ENCODE measurements at places on chromosomes 4 and X. TPM values are rescaled to one million over a fixed set of nuclear protein-coding genes. Genes with fewer than 3 reads are reported as not detected.

- H3K27me3 ChIP-seq = no peaks in the 10 kb centered on the region
- H3K4me1 ChIP-seq = peaks cover 9% of the 10 kb centered on the region
- DNase-seq = no peak
These were observed 29.0 kb downstream of the CD99L2 start for GRCh38 chrX:150869450-150869849.

Gene ETNPPL
- not detected for total RNA-seq

GRCh38 chr4:13762130-13762529 is 134.6 kb upstream of the BOD1L1 start:
- no peaks in the 10 kb centered on the region for H3K4me1 ChIP-seq
- no peak overlapping the region for H3K27ac ChIP-seq
- no peaks in the 10 kb centered on the region for H3K27me3 ChIP-seq

- no peak overlapping the region for H3K4me3 ChIP-seq
- DNase-seq = no peak
- H3K36me3 ChIP-seq = no peaks in the 10 kb centered on the region
- no peaks in the 10 kb centered on the region for H3K27me3 ChIP-seq
- no peak overlapping the region for H3K27ac ChIP-seq
- H3K4me1 ChIP-seq = peaks cover 3% of the 10 kb centered on the region
These were observed 2.9 kb upstream of the EIF1AX start for GRCh38 chrX:20144491-20144890.

DNA sequence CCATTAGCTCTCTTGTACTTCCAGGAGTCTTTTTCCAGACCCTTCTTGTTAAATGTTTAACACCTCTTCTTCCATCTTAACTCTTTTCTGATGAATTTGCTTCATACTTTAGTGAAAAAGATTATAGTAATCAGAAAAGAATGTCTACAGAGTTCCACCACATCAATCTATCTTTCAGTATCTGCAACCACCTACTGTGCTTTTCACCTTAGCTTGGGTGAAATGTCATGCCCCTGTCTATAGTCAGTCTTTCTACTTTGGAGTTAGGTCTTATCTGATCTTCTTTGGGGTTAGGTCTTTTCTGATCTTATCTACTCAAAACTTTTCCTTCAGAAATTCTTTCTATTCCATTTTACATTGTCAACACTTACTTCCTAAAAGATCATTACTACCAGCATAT is 1310.2 kb downstream of the PCDH7 start:
- no peak overlapping the region for H3K4me3 ChIP-seq
- H3K36me3 ChIP-seq = no peaks in the 10 kb centered on the region
- no peaks in the 10 kb centered on the region for H3K27me3 ChIP-seq
- no peaks in the 10 kb centered on the region for H3K4me1 ChIP-seq
- H3K27ac ChIP-seq = no peak overlapping the region

DNA sequence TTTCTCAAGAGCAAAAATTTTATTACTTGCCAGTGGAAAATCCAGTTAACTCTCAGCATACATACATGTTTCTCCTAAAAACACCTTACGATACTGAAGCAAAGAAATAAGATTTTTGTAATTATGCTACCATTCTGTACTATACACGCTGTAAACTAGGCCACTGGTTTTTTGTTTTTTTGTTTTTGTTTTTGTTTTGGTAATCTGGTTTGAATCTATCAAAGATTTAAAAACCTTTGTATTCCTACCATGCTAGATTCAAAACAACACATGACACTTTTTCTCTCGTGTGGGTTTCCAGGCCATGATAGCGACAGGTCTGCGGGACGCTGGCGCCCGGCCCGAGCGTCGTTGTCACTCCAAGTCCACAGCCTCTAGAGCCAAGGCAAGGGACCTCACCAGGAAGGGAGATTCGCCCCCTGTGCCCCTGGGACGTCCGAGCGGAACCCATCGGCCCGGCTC is 723 bp downstream of the TMEM192 start:
- H3K27ac ChIP-seq = peak overlapping the region; percentile 94
- peaks cover 4% of the 10 kb centered on the region for H3K36me3 ChIP-seq
- peak overlapping the region; percentile 97 for H3K4me3 ChIP-seq
- no peak for DNase-seq
- peaks cover 3% of the 10 kb centered on the region for H3K4me1 ChIP-seq
- H3K27me3 ChIP-seq = peaks cover 2% of the 10 kb centered on the region

Gene FGG
- total RNA-seq = not detected

DNA sequence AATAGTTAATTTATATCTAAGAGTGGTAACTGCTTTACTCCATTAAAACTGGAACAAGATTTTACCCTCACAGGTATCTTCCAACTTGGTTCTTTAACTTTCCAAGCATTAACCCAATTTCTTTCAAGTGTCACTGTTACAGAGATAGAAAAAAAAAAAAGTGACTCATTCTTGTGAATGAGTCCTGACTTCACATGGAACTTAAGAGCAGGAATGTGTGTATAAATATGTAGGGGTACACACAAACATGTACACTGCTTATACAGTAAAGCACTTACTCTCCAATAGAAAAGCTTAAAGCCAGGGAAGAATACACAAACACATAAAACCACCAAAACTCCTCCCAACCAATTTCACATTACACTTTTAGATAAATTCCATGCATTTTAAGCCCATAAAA is 38.8 kb downstream of the TAPT1 start:
- H3K27ac ChIP-seq = no peak overlapping the region
- H3K36me3 ChIP-seq = no peaks in the 10 kb centered on the region

GRCh38 chr4:38062088-38062775 is 102.0 kb downstream of the PTTG2 start:
- peaks cover 29% of the 10 kb centered on the region for H3K4me1 ChIP-seq
- no peaks in the 10 kb centered on the region for H3K36me3 ChIP-seq
- peaks cover 8% of the 10 kb centered on the region for H3K27me3 ChIP-seq
- peak; percentile 81 for DNase-seq

- no peaks in the 10 kb centered on the region for H3K36me3 ChIP-seq
- no peak overlapping the region for H3K4me3 ChIP-seq
- H3K27ac ChIP-seq = no peak overlapping the region
- no peaks in the 10 kb centered on the region for H3K27me3 ChIP-seq
These were observed 19.5 kb downstream of the NSUN7 start for GRCh38 chr4:40769266-40769665.

DNA sequence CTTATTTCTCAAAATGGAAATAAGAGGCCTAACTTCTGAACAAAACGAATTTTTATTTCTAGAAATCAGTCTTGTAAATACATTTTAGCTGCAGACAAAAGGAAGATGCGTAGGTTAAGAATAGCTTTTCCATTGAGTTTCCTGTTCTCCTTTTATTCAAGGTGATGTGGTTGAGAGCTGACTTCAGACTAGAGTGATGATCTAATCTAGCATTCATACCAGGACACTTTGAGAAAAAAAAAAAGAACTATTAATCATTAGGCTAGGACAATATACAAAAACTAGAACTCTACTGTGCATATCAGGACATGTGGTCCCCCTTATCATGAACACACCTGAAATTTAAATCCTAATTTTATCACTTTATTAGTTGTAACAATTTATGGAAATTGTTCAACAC is 884.5 kb upstream of the EPHA5 start:
- peaks cover 12% of the 10 kb centered on the region for H3K36me3 ChIP-seq
- H3K4me1 ChIP-seq = peaks cover 6% of the 10 kb centered on the region
- no peaks in the 10 kb centered on the region for H3K27me3 ChIP-seq
- H3K4me3 ChIP-seq = no peak overlapping the region

Gene TMEM271
- total RNA-seq = 22.7 TPM

Gene FAM47A
- total RNA-seq = not detected

DNA sequence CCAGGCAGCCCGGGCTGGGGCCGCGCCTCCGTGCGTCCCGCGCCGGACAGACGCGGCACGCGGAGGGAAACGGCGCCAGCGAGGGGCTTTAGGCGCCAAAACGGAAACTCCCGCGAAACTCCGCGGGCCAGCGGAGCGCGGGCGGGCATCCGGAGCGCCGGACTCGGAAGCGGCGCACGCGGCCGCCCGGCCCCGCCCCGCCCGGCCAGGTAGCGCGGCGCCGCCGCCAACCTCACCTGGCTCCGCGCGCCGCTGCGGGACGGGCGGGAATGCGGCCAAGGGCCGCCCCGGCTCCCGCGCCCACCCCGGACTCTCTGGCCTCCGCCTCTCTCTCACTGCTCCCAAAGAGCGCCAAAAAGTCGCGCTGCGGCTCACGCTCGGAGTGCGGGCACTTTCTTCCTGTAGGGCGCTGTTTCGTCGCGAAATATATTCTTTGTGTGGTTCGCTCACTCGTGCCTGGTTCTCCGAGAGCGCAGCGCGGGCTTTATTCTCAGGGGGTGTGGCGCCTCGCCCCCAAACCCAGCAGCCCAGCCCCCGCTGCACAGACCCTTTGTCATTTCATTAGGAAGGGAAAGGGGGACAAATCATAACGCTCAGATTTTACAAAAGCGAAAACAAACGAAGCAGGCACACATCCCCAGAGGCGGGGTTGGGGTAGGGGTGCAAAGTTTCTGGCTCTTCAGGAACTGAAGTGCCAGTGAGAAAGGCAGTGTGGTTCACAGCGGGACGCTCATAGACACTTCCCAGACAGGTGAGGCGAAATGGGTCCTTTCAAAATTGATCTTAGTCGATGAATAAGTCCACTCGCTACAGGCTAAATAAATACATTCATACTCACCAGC is 961 bp upstream of the MBNL3 start:
- H3K4me3 ChIP-seq = peak overlapping the region; percentile 79
- peak; percentile 27 for DNase-seq
- H3K4me1 ChIP-seq = no peaks in the 10 kb centered on the region
- no peaks in the 10 kb centered on the region for H3K36me3 ChIP-seq

- H3K4me3 ChIP-seq = no peak overlapping the region
- peak; percentile 60 for DNase-seq
- peaks cover 1% of the 10 kb centered on the region for H3K27me3 ChIP-seq
- no peak overlapping the region for H3K27ac ChIP-seq
- H3K4me1 ChIP-seq = no peaks in the 10 kb centered on the region
- no peaks in the 10 kb centered on the region for H3K36me3 ChIP-seq
These were observed 2.7 kb upstream of the NALF2 start for GRCh38 chrX:69501429-69501828.

Gene AKAP4
- total RNA-seq = not detected

Gene AFM
- not detected for total RNA-seq

- DNase-seq = no peak
- no peak overlapping the region for H3K27ac ChIP-seq
- no peak overlapping the region for H3K4me3 ChIP-seq
- H3K4me1 ChIP-seq = no peaks in the 10 kb centered on the region
- H3K36me3 ChIP-seq = no peaks in the 10 kb centered on the region
These were observed 44.9 kb upstream of the SPP1 start for GRCh38 chr4:87930629-87931028.
